ENCODE measurements at places on chromosomes 4 and X.

- no peak for DNase-seq
Observed at GRCh38 chr4:108256538-108256937, 87.8 kb upstream of the LEF1 start.

GRCh38 chr4:158176108-158176507 lies 3.3 kb upstream of the GASK1B start:
- no peak for DNase-seq

DNA sequence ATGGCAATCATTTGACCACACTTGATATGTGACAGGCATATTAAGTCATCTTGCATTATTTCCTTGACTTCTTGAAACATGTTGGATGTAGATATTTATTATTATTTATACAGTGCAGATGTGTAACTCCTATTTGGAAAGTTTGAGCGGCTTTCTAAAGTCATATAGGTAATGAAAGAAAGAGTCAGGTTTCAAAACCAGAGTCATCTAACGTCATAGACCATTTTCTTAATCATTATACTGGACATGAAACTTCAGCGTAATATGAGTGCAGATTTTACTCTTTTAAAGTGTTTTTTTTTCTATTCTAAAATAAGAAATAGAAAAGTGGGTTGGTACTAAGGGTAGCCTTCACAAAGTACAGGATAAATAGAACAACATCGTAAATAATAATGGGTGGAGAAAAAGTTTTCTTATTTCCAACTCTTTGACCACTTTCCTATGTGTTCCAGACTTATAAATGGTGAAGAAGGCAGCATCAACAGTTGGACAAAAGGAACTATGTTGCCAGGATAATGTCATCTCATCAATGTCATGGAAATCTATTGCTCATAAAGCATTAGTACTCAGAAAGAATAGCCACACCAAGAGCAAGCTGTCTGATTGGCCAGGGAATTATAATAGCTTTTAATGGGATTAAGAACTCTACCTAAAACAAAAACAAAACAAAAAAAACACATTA lies 108.0 kb upstream of the PCDH18 start:
- no peak for DNase-seq

- DNase-seq, result no peak
Observed at GRCh38 chr4:11474146-11474545, 45.5 kb upstream of the HS3ST1 start.

DNA sequence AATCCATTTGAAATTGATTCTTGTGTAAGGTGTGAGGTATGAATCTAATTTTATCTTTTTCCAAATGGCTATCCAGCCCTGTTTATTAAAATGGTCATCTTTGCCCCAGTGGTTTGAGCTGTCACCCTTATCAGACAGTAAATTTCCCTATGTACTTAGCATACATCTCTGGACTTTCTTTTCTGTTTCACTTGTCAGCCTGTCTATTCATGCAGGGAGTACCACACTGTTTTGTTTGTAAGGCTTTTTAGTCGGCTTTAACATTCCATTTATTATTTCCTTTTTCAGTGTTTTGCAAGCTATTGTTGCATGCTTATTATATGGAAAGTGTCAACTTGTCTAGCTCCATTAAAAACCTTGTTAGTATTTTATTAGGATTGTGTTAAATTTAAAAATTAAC lies 155.8 kb downstream of the STAG2 start:
- no peak for DNase-seq

GRCh38 chr4:41214825-41215146 lies 444 bp upstream of the APBB2 start:
- DNase-seq, result no peak

DNA sequence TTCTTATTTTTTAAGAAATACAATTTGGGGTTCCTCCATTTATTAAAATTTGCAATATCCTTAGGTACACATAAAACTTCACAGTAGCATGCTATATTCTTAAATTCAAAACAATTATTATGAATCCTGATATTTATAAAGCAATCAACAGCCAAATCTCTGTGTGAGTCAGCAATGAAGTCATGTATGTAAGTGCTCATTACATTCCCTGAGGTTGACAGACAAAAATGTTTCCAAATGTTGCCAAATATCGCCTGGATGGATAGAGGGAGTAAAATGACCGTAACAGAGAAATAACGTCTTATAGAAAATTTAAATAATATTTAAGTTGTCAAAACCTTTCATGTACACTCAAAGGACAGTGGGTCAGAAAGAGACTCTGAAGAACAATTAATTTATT lies 220.0 kb downstream of the PCDH18 start:
- no peak for DNase-seq

DNA sequence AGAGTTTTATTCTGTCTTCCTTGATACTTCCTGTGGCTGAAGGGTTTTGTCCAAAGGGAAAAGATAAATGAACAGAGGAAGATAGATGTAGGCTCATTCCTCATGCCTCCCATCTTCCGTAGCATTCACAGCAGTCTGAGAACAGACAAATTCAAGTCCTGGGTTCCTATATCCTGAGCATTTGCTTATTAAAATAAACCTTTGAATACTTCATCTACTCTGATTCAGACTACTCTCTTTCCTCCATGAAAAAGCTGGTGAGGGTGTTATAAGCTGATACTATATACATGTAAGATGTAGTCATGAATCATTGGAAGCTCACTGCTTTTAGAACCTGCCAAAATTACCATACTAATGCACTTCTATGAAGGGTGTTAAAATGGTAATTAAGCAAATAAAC lies 61.2 kb downstream of the GAB1 start:
- no peak for DNase-seq

DNA sequence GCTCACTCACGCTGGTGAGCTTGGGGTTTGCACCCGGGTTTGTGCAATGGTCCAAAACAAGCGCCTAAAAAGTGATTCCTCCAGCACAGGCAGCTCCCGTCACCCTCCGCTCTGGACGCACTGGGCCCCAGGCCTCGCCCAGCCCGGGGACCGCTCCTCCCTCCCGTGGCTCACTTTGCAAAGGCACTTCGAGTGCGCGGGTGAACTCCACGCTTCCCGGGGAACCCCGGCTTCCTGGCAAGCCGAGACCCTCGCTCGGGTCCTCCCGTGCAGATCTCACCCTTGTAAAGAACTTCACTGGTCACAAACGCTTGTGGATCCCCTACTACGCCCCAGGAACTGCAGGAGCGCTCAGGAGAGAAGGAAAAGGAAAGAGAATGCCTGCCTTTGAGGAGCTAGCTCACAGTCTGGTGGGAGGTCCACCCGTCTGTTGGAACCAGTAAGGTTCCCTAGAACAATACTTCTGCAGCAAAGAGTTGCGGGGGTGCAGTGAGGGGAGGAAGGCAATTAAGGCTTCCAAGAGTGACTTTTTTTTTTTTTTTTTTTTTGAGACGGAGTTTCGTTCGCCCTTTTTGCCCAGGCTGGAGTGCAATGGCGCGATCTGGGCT lies at the start of gene CTPS2:
Gene CTPS2 (minus strand): TSS at position 122 of the 608 bp plus-strand sequence. CDS start 9,767 bp downstream, outside the sequence.
- DNase-seq, result peak; percentile 41

- no peak for DNase-seq
Observed at GRCh38 chr4:116374815-116375214, 710.6 kb downstream of the TRAM1L1 start.

GRCh38 chrX:69505772-69506616 lies 1.9 kb downstream of the NALF2 start:
- DNase-seq, result no peak

- no peak for DNase-seq
Observed at GRCh38 chr4:144340931-144341330, 200.4 kb upstream of the GYPA start.

DNA sequence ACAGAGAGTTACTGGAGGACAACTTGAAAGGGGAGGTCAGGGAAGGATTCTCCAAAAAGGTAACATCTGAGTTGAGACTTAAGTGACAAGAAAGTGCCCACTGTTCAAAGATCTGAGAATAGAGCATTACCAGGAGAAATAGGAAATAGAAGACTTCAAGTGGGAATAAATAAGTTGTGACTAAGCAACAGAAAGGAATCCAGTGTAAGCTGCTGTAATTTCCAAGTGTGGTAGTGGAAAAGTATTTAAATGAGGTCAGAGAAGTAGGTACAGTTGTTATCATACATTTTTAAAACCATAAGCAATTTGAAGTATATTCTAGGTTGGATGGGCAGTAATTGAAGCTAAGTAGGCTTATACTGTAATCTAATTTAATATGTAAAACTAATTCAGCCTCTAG lies 211.9 kb downstream of the FBXO8 start:
- DNase-seq, result no peak

DNA sequence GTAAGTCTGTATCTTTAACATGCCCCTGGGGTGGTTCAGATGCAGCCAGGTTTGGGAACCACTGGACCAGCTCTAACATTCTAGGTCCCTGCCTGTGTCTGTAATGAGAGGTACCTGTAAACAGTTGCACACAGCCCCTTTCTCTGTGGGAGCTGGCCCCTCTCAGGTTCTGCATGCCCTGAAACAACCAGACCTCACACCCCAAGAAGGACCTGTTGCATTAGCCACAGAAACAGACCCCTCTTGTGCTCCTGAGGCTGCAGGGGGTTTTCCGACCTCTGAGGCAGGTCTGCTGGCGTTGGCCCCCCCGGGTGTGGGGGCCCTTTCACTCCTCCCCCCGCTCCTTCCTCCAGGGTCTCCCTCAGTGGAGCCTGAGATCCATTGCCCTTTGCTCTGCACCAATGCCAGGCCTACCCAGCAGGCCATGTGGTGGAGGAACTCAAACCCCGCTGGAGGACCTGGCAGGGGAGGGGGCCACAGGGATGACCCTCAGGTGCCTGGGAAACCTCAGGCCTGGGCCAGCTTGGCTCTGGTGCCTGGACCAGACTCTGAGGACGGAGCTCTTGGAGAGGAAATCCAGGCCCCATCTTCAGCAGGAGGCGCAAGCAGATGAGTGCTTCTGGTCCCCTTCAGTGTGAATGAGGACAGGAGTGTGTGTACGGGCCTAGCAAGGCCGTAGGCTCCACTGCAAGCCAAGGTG lies 61.4 kb upstream of the PJA1 start:
- DNase-seq, result no peak

DNA sequence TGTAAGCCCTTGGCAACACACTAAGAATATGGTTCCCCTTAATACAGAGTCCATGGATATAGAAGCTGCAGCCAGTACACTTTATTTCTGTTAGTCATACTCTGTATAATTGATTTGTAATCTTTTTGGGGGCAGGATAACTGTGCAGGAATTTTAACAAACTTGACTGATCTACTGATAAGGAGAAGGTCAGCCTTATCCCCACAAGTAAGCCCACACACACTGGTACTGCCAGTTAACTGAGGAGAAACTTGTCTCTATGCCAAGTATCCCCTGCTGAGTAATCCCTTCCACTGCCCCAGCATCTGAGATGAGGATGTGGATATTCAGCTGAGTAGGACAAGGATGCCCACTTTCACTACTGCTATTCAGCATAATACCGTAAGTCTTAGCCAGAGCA lies 154.9 kb upstream of the CXXC4 start:
- DNase-seq, result no peak

DNA sequence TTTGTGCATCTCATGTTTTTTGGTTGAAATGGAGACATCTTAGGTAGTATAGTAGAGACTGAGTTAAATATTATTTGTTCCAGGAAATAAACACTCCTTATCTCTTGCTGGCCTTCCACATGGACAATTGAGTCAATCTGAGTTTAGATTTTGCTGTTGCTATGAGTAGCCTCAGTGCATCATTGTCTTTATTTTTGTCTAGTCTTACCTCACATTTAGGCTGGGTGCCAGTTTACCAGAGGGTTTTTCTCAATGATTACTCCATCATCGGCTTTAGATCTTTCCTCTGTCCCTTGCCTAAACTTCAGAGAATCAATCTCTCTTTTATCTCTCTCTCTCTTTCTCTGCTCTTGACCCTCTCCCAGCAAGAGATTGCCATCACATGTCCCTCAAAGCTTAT lies 73.6 kb downstream of the GABRB1 start:
- no peak for DNase-seq

GRCh38 chr4:65798498-65799127 lies 128.3 kb upstream of the EPHA5 start:
- no peak for DNase-seq

GRCh38 chr4:107721436-107722100 lies 1.5 kb upstream of the PAPSS1 start:
- no peak for DNase-seq

GRCh38 chrX:49059681-49060085 lies 884 bp downstream of the CCDC120 start:
- DNase-seq, result no peak

DNA sequence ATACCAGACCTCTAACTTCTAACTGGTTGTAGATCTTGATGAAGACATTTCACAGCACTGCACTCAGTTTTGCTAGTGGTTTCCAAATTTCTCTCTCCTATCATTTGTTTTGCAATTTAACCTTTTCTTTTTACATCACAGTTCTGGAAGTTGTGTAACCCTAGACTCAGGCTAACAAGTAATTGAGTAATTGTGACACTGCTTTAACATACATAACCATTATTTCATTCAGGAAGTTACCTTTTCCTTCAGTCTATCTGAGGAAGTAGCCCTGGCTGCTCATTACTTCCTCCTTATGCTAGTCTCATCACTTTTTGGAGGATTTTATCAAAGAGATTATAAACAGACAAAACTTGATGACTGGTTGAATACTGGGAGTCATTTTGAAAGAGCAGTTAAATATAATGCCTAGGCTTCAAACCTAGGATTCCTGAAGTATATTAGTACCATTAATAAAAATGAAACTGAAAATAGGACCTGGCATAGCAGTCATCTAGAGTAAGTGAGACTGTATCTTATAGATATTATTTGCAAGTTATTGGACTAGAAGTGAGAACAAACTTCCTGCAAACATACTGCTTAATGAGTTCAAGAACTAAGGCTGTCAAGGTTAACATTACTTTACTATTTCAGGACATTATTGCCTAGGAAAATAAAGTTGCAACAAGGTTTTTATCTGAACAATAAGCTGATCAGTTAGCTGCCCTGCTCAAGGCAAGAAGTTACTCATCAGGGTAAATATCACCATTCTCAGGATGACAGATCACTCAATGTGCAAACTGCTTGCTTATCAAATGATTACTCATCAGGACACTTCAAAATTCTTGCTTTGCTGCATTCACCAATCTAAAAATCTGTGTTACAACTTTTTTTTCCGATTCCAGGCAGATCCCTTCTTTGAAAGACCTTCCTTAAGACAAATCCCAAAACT lies 25.6 kb upstream of the TEX13C start:
- DNase-seq, result no peak

DNA sequence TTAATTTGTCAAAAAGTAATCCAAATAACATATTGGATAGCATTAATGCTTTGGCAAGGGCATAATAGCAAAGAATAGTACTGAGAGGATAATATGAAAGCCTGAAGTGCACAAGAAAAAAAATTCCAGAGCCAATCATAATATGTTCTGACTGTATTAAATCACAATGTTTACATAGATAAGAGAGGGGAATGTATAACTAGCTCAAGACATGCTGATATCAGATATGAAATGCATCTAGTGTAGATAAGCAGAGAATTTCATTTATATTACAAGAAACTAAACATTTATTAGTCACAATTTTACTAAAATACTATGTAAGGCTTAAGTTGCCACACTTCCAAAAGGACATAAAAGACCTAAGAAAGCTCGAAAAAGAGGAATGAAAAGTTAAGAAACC lies 193.3 kb downstream of the BANK1 start:
- DNase-seq, result no peak

GRCh38 chr4:24722026-24722568 lies 73.3 kb upstream of the SOD3 start:
- DNase-seq, result no peak

GRCh38 chr4:10336471-10336870 lies 120.8 kb downstream of the ZNF518B start:
- no peak for DNase-seq
